ENCODE measurements at places on chromosomes 16 and 17.

GRCh38 chr17:65297916-65298315 lies 160.7 kb downstream of the RGS9 start:
- no peak for DNase-seq

GRCh38 chr16:81163671-81164070 lies 67.5 kb upstream of the GCSH start:
- no peak for DNase-seq

DNA sequence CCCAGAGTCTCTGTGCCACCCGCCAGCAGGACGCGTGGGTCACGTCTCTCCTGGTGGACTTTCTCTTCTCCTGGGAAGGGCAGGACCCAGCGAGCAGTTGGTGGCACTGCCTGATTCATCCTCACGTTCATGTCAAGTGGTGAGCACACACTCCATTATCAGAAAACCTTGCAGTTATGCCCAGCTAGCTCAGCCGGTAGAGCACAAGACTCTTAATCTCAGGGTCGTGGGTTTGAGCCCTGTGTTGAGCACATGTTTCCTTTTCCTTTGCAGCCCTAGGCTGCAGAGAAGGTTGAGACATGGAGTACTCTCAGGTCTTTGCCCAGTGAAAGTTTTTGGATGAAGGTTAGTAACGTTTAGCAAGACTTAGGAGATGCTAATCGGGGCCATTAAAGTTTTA lies 8.0 kb downstream of the OR1F1 start:
- no peak for DNase-seq

- DNase-seq = no peak
These were observed 61.2 kb upstream of the RBFOX1 start for GRCh38 chr16:7271486-7271885.

- no peak for DNase-seq
These were observed 9.1 kb upstream of the TMEM100 start for GRCh38 chr17:55731586-55732250.

DNA sequence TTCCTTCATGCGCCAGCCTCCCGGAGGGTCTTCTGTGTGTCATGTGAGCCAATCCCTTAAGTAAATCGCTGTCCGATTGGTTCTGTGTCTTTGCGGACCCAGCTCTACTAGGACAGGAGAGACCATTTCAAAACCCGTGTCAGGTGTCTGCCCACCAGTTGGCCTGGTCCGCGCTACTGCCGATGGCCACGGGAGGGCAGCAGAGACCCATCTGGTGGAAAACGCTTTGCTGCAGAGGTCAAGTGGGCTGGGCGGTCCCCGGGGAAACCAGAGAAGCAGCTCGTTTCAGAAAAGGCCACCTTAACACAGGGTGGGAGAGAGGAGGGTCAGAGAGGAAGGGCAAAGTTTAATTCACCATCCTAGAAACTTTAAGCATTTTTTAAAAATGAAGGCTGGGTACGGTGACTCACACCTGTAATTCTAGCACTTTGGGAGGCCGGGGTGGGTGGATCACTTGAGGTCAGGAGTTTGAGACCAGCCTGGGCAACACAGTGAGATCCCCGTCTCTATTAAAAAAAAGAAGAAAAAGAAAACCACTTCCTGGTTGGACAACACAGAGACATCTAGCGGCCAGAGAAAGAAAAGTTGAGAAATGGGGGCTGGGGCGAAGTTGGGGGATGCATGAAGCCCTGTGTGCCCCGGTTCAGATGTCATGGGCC lies 2.8 kb upstream of the CIBAR2 start:
- peak; percentile 70 for DNase-seq

DNA sequence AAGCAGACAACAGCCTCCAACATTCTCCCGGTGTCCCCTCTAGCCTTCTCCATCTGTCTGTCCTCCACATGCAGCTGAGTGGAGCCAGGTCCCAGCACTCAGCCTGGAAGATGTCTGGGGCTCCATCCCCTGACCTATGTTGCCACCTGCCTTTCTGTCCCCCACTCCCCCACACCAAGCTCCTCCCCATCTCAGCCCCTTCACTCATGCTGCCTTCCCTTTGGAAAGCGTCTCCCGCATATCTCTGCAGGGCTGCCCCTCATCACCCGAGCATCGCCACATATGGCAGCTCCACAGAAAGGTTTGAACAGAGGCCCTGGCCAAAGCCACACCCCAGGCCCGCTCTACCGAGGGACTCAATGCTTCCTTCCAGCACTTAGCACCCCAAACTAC lies 24.2 kb downstream of the NSMCE1 start:
- DNase-seq = no peak

GRCh38 chr17:80477647-80478478 lies 1.5 kb upstream of the NPTX1 start:
- no peak for DNase-seq

- no peak for DNase-seq
These were observed 9.4 kb upstream of the FASN start for GRCh38 chr17:82107341-82107860.

DNA sequence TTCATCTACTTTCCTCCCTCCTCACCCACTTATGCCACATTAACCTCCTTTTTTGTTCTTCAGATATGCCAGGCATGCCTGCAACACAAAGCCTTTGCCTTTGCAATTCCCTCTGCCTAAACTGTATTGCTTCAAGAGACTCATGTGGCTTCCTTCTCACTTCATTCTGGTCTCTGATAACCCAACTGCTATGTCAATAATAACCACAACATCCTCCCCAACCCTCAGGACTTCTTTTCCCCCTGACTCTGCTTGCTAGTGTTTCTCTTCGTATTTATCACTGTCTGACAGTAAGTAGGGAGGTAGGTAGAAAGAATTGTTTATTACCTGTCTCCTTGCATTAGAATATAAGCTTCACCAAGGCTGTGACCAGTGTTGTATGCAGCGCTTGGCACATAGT lies 22.4 kb downstream of the RBL2 start:
- no peak for DNase-seq
